Activated CD4-positive, alpha-beta memory T cell treated with anti-CD3 and anti-CD28 coated beads for 36 hours (primary cell): ENCODE measurements at places on chromosomes 6 and 20.

DNA sequence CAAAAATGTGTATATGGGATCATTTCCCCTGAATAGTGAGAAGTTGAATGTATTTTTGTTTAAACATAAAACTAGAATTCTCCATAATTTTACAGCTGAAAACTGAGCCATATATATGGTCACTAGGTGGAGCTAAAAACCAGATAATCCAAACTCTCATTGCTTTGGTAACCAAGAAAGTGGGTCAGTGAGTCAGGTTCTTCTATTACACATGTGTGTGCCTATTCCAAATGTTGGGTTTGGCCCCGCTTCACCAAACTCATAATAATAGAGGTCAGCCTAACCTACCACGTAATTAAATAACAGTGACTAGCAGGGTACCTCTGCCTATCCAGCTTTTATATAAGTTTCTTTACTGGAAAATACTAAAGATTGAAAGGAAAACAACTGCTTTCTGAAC, 19.3 kb upstream of the RNGTT start:
- peak; percentile 33 for DNase-seq

DNA sequence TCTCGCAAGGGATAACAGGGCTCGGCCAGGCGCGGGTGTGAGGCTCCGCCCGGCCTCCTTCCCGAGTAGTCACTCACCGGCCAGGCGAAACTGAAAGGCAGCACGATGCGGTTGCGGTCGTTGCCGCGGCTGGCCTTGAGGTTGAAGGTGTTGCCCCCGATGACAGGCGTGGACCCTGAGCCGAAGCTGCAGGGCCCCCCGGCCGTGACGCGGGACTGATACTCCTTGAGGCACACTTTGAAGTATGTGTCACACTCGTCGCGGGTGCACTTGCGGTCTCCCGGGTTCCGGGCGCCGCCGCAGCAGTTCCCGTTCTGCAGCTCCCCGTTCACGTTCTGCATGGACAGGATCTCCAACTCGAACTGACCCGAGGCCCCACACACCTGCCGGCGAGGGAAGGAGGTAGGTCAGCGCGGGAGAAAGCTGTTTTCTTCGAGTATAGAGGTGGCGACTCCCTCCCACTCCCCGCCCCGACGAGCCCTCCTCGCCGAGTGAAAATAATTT, 1.1 kb downstream of the JAG1 start:
- peak; percentile 70 for DNase-seq

DNA sequence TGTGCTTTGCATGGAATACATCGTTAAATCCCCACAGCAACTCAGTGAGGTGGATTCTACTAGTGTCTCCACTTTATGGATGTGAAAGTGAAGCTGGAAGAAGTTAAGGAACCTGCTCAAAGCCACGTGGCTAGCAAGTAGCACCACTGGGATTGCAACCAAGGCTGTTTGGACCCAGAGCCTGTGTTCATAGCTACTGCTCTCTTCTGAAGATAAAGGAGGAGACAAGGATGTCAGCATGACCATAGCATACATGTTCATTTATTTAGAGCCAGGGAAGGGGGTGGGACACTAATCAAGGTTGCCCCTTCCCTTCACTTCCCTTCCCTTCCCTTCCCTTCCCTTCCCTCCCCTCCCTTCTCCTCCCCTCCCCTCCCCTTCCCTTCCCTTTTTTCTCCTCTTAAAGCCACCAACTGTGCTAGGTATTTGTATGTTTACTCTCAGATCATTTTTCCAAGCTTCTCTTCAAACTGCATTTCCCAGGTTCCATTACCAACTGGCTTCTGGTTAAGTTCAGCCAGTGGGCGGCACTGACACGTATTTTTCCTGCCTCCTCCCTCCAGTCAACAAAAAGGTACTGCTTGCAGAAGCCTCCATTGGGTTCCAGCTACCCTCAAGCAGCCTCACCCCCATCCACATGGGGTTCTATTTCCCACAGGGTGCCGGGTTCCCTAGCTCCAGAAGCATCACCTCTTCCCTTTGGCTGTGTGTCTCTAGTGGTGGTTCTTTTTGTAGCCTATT, 134.9 kb downstream of the BCAS1 start:
- DNase-seq, result no peak

GRCh38 chr6:108309844-108310243, 15.0 kb downstream of the AFG1L start:
- DNase-seq, result no peak

GRCh38 chr6:39086294-39086693, 28.7 kb downstream of the SAYSD1 start:
- peak; percentile 80 for DNase-seq

DNA sequence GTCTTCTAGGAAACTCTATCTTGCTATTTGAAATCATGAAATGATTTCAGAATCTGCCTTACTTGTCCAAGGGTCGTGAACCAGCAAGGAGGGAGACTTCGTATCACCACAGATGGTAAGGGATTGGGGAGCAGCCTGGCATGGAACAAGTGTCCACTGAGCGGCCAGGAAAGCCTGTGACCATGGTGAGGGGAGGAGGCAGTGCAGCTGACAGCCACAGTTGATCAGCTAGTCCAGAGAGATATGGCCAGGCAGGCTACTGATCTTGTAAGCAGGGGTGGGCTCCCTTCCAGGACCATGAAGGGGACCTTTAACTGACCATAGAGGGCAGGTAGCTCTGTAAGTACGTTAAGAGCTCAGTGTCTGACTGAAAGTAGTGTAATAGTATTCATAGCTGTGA, 96.8 kb upstream of the TENT5A start:
- DNase-seq, result no peak

GRCh38 chr6:113640051-113640450, 217.1 kb upstream of the MARCKS start:
- DNase-seq, result no peak

DNA sequence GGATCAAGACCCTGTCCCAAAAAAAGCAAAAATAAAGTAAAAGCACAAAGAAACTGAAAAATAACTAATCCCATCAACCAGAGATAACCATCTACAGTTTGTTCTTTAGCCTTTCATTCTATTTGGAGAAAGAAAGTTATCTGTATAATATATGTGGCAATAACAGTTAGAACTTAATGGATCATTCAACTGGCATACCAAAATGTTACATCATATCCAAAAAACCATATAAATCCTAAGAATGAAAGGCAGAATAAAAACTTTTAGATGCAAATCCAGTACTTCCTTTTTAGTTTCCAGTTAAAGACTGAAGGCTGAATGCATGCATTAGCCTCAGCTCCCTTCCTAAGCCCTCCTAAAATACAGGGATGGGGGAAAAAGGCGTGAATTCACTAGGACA, 25.2 kb downstream of the ILRUN start:
- no peak for DNase-seq

DNA sequence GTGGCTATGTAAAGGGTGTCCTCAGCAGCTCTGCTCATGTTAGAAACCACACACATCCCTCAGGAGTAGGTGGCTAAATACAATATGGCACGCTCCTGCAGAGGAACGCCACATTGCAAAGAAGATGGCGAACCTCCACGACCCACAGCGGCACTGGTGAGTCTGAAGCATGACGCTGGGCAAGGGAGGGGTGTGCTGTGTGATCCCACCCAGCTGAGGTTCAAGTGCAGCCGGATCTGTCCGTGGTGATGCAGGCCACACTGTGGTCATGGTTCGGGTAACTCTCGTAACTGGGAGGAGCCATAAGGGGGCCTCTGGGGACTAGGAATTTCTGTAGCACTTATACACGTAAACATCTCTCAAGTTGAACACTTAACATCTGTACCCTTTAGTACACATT, 23.4 kb upstream of the APMAP start:
- no peak for DNase-seq

- no peak for DNase-seq
Observed at GRCh38 chr20:12047838-12048432, 130.2 kb downstream of the BTBD3 start.

DNA sequence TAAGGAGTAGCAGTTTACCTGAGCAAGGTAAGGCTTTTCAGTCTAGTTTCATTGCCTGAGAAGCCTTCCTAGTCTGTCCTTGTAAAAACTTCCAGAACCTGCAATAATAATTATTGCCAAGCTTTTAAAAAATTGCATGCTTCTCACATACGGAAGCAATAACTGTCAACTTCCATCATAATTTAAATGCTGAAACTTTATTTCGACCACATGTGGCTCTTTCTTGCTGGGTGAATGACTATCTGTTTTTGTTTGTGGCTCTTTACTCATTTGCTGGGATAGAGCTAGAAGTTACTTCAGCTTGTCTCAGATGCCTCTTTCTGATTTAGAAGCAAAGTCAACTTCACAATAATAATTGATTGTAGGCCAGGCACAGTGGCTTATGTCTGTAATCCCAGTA, 95.9 kb upstream of the COL21A1 start:
- DNase-seq, result no peak

DNA sequence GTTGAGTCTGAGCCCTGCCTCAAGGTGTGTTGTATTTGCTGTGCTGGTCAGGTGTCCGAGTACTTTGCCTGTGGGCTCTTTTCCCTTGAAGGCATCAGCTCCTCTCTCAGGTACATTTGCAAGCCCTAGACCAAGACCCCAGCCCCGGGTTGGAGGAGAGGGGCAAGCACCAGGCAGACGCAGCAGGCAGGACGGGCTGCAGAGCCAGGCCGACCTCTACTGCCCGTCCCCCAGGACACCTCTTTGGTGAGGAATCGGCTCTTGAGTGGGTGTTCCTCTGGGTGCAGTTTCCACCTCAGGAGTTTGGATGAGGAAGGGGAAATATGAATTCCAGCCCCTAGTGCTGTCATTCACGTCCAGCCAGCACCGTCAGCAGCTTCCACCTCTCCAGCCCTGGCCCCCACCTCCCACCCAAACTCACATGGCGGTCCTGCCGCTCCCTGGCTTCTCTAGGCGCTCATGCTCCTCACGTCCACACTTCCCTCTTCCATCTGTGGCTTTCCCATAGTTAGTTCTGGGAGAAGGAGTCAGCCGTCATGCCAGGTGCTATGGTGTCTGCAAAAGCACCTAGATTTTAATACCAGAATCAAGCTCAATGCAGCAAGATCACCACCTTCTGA, 183.9 kb downstream of the DLL1 start:
- DNase-seq, result no peak

GRCh38 chr6:131946992-131947955, 3.9 kb downstream of the CCN2 start:
- DNase-seq, result no peak

- DNase-seq, result no peak
Observed at GRCh38 chr6:116405138-116405537, 34.4 kb downstream of the DSE start.

DNA sequence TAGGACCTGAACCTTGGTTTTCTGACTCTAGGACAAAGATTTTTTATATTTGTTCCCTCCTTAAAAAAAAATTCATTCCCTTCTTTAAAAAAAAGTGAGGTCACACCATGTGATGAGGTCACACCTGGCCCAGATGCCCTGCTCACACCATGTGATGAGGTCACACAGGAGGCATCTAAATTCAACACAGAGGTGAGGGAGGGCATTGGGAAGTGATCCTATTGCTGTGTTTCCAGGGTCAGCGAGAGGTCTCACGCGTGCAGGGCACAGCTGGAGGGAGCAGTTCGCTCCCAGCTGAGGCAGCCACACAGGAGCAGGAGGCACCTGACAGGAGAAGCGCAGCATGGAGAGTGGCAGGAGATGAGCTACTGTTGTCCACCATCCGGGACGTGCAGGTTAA, 92.5 kb downstream of the SLC22A23 start:
- no peak for DNase-seq

DNA sequence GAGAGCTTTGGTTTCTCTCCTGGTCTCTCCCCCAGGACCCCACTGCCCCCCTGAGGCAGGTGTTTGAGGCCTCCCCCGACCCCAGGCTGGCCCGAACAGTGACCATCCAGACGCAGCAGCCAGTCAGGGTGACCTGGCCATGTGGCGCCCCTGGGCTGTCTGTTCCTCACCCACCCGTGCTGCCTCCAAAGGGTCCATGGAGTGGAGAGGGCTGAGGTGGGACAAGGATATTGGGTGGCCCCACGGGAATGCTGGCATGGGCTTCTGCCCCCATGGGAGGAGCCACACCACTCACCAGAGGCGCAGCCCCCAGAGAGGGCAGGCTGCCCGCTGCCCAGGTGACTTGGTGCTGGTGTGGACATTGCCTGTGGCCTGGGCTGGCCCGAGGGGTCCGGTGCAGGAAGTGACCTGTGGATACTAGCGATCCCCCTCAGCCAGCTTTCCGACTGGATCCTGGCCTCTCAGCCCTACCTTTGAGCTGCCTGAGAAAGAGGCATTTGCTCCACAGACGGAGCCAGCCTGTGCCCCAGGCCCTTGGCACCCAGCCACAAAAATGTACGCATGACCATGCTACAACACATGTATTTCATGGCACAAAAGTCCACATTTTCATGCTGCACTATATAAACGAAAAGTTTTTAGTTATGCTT, 50.8 kb downstream of the BCAS4 start:
- no peak for DNase-seq

- DNase-seq, result no peak
Observed at GRCh38 chr6:44582930-44583329, 195.4 kb downstream of the CDC5L start.

DNA sequence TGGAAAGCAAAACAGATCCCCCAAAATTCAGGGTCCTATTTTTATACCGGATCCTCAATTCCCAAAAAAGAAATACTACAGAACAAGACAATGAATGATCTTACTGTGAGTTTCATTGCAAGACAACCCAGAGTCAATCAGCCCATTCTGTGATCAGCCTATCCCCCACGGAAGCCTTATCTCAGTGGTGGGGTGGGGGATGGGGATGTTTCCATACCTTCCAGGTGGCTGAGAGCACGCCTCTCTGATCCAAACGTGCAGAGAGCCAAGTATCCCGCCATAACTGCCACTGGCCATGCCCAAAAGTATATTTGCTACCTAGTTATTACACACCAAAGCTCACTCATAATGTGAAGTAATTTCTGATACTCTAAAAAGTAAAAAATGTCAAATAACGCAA, 15.1 kb downstream of the WFDC2 start:
- no peak for DNase-seq

DNA sequence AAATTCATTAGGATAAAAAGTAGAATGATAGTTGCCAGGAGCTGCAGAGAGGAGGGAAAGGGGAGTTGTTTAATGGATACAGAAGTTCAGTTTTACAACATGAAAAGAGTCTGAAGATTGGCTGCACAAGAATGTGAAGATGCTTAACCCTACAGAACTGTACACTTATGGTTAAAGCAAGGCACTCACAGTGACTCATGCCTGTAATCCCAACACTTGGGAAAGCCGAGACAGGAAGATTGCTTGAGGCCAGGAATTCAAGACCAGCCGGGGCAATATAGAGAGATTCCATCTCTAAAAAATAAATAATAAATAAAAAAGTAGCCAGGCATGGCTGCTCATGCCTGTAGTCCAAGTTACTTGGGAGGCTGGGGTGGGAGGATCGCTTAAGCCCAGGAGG, 174.0 kb downstream of the TASP1 start:
- DNase-seq, result no peak

GRCh38 chr6:31621320-31621939, 915 bp downstream of the PRRC2A start:
- no peak for DNase-seq

DNA sequence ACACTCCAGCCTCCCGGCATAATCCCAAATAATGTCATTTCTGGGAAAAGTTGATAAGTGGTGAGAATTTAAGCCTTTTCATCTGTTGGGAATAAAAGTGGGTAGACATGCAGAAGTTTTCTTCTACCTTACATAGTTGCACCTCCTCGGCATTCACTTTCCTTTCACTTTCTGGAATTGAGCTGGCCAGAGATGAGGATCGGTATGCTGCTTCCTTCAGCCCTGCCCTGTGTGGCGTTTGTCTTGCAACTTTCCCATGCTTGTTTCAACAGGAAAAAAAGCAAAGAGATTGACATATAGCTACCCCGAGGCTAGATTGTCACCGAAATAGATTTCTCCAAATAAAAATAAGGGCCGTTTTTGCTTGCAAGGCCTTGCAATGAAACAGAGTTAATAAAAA, 65.8 kb upstream of the JAG1 start:
- DNase-seq, result no peak
